ENCODE measurements at places on chromosomes 7 and 10.

- no peak for DNase-seq
Observed at GRCh38 chr7:73626814-73627213, 2.5 kb upstream of the MLXIPL start.

DNA sequence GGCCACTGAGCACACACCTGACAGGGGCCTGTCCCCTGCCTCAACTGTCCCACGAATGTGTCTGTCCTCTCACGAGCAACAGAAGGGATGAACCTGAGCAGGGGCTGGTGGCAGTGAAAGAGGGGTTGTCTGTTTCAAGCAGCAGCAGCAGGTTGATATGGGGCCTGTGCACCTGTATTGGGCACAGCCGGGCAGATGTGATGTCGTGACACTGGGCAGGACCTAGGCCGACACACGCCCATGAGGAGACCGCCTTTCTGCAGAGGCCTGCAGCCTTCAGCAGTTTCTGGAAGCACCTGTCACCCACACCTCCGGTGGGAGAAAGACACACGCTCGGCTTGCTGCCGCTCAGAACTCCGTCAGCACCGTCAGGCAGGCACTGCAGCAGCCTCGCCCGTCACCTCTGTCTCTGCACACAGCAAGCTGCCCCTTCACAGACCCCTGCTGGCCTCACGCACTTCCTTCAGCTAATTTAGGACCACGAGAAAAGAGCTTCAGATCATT lies 48.5 kb downstream of the AMZ1 start:
- no peak for DNase-seq

DNA sequence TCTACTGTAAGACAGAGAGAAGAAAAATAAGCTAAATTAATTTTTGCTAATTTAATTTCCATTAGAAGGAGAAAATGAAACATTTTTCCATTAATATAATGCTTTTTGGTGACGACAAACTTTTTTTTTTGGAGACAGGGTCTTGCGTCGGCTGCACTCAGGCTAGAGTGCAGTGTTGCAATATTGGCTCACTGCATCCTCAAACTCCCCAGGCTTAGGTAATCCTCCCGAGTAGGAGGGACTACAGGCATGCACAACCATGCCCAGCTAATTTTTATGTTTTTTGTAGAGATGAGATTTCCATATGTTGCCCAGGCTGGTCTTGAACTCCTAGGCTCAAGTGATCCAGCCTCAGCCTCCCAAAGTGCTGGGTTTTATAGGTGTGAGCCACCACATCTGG lies 229.8 kb upstream of the LRRN3 start:
- no peak for DNase-seq

DNA sequence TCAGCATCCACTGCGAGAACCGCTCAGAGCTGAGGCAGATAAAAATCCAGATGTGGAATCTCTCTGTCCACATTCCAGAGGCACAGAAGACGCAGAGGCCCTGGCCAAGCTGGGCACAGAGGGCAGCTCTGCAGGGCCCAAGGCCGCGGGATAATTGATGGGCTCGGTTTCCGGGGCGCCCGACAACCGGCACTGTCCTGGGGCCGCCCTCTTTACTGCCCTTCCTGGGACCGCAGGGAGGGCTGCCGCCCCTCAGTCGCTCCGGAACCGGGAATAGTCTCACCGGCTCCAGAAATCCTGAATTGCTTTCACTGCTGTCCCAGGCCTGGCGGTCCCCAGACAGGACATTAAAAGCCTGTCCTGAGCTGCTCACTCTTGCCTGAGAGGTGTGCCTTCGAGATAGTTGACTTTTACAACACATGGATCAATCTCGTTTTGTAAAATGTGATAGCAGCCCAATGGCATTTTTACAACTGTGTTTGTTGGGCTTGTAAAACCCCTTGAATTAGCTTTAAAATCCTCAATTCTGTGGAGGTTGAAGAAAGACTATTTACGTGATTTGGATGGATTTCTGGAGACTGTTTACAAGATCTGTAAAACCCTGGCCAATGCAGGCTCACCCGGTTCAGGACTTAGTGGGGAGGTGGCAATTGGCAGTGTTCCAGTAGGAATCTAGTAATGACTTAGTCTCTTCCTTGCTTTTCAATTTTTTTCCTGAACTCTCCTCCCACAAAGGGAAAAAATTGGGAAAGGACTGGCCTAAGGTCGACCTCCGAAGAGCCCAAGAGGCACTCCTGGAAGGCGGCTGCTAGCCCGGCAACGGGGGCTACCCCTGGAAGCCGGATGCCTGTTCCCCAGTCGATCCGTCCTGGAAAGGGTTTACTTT lies 1.4 kb upstream of the HOXA6 start:
- DNase-seq, result no peak

DNA sequence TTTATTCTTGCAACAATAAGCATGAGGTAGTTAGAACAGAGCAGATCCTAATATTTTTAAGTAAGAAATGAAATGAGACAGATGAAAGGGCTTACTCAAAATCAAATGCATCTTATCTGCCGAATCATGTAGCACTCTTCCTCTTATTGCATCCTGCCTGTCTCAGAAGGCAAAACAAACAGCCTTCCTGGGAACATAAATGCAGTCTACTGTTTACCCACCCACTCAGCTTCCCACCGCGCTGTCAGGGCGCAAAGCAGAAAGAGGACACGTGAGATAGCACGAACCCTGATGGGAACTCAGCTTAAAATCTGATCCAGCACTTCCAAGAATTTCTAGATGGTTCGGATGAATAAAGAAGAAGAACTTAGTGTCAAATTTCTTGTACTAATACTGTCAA lies 114.4 kb upstream of the CDK1 start:
- DNase-seq, result no peak

DNA sequence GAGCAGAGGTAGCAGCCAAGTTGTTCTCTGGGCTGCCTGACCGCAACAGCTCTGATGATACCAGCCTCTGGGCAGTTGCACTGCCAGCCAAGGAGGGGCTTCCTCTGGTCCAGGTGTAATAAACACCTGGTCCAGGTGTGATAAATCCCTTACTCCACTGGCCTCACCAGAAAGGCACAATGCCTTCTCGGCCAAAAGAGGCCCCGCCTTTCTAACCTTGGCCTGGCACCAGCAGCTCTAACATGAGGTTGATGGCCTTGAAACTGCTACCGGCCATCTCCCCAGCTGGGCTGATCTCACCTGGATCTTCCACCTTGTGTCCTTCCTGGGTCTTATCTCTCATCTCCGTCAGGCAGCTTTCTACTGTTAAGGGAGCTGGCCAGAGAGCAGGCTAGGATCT lies 45.5 kb upstream of the PDZD8 start:
- DNase-seq, result no peak

GRCh38 chr7:84783141-84783778 lies 403.6 kb downstream of the SEMA3D start:
- no peak for DNase-seq

GRCh38 chr7:83446102-83446669 lies 202.8 kb downstream of the SEMA3E start:
- no peak for DNase-seq

DNA sequence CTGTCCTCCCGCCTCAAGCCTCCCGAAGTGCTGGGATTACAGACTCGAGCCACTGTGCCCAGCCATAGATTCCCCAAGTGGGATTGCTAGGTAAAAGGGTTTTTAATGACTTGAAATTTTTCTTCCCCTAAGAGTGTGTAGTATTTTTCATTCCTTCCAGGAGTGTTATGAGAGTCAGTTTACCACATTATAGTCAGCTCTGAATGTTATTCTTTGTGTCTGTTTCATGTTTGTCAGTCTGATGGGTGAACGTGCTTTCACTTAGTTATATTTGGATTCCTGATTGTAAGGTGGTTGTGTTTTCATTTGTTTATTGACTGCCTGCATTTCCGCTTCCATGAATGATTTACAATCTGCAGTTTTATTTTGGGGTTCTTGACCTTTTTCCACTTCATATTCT lies 6.3 kb downstream of the ZNF212 start:
- no peak for DNase-seq

DNA sequence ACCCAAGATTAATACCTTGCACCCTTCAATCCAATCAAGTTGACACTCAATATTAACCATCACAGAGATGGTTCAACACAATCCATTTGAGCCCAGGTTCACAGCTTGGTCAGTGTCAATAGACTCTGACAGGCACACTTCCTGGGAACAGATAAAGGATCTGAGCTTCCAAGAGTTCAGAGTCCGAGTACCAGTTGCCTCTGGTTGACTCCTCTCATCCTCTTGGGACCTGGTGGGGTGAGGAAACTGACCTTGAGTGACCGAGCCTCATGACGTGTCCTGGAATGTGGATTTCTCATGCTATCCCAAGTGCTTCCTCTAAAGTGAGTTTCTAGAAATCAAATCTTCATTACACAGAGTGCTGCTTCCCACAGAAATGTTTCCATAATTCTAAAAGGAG lies 162.0 kb downstream of the CYP26A1 start:
- DNase-seq, result no peak

- DNase-seq, result no peak
Observed at GRCh38 chr7:100878685-100879084, 3.8 kb downstream of the SRRT start.

All from renal pelvis (tissue), 12 donors.